ENCODE measurements at places on chromosomes 12 and 14.

DNA sequence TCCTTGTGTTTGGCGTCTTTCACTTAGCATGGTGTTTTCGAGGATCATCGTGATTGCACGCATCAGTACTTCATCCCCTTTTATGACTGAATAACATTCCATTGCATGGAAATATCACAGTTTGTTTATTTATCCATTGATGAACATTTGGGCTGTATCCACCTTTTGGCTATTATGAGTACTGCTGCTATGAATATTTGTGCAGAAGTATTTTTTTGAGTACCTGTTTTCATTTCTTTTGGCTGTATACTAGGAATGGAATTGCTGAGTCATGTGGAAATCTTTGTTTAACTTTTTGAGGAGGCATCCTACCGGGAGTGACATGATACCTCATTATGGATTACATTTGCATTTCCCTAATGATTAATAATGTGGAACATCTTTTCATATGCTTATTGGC is 66.4 kb downstream of the WNK1 start:
- DNase-seq = no peak

DNA sequence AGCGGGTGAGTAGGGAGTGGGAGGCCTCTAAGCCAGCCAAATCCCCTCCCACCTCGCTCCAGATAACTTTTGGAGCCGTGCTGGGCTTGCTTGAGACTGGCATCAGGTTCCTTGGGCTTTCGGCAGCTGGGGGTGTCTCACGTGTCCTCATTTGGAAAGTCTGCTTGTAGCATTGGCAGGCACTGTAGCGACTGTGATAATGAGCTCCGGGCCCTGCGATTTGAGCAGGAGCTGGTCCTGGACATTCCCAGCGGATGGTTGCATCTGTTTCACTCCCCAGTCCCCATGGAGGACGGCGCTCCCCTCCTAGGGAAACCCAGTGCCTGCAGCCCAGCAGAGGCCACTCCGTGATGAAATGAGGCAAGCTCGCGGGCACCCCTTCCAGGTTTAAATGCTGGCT is 49.4 kb downstream of the DGLUCY start:
- DNase-seq = no peak

DNA sequence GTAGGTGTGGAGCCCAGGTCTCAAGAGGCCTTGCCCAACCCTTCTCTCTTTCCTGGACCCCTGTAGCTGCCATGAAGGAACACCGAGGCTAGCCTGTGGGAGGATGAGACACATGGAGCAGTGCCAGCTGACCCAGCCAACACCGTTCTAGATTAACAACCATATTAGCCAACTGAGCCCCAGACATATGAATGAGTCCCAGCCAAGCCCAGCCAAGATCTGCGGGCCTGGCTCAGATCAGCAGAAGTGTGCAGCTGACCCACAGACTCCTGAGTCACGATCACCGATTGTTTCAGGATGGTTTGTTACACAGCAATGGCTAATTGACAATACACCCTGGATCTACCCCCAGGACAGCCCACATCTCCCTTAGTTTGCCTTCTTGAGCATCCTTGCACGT is 82.1 kb downstream of the NTF3 start:
- DNase-seq = no peak

- DNase-seq = peak; percentile 14
These were observed 682 bp upstream of the TRIP11 start for GRCh38 chr14:92040431-92041051.

DNA sequence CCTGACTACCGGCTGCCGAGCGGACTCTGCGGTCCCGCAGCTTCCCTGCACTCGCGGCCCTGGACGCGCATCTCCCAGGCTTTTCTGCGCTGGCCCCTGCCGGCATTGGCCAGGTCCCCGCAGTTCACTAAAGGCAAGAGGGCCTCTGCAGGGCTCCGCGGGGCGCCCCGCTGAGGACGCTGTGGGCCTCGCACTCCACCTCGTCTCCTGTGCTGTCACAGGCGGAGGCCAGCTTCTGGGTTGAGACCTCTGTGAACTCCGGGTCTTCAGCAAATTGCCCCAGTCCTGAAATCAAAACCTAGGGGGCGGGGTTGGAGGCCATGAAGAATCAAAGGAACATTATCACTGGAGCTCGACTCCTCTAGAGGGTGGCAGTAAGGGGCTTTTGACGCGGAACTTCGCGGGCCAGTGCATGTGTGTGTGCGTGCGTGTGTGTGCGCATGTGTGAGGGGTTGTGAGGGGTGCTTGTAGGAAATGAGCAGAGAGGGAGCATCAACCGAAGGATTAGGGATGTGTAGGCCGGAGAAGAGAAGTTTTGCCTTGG is 68.5 kb upstream of the CAPRIN2 start:
- DNase-seq = peak; percentile 42
